CD4-positive, alpha-beta T cell treated with Interleukin-17A for 4 hours (primary cell): ENCODE measurements at places on chromosomes 5 and 9.

GRCh38 chr5:107618242-107618641 lies 52.5 kb downstream of the EFNA5 start:
- DNase-seq = no peak

- DNase-seq = no peak
Measured at GRCh38 chr5:138829341-138829740, 45.8 kb downstream of the LRRTM2 start.

- DNase-seq = no peak
Measured at GRCh38 chr5:135091286-135091685, 57.3 kb upstream of the PITX1 start.

DNA sequence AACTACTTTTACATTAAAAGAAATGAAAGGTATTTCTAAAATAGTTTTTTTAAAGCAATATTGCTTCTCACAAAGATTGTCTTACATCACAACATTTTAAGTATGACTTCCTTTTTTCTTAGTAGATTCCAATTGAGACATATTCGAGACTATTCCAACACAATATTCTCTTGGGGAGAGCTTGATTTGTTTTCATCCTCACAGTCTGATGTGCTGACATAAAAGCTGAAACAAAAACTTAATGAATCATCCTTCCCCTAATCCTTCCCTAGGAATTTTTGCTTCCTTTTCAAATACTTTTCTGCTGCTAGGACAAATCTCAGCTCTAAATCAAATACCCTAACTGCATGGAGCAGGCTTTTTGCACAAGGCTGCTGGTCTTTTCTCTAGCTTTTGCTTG lies 245.8 kb upstream of the MAP3K1 start:
- no peak for DNase-seq

- DNase-seq = no peak
Measured at GRCh38 chr5:72693546-72694205, 122.8 kb upstream of the TNPO1 start.

- DNase-seq = peak; percentile 85
Measured at GRCh38 chr5:67165526-67166459, 30.8 kb downstream of the CD180 start.

DNA sequence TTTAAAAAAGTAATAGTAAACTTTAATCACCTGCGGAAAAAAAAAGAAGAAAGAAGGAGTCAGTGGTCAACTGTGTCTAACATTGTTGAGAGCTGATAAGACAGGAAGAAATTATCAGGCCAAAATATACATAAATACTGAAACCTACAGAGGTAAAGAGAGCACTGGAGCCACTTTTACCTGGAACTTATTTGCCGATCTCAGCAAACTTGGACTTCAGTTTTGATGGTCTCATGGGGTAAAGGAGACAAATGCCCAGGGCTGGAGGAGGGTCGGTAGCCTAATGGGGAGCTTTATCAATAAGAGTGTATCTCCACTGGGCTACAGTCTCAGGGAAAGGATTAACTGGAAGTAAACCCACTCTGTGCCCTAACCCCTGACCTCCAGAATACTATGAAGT lies 26.6 kb upstream of the ARHGEF28 start:
- DNase-seq = no peak
